ENCODE measurements at places on chromosomes 12 and 14.

DNA sequence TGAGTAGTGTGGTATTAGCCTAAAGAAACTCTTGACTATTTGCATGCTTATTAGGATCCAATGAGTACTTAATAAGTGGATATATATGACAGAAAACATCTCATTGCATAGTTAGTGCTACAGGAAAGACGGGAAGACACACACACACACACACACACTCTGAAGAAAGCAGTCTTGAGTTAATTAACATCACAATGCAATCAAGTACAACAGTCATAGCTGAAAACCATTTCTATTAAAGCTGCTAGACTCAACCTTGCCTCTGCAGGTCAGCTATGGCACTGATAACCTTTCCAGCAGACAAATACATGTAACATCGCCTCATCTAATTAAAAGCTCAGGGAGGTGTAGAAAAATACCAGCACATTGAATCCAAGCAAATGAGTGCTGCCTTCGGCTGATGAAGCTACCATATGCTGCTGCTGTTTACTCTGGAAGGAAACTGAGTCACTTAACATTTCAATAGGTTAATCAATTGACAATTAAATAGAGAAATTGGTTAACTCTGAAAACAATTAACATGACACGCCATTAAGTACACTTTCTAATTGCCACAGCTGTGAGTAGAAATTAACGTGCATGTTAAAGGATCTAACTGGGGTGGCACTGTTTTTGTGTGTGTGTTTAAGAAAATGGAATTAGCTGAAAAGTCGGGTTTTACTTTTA is 93.2 kb upstream of the OTX2 start:
- no peak for DNase-seq

- DNase-seq, result no peak
These were observed 12.2 kb upstream of the TESC start for GRCh38 chr12:117111386-117111785.

DNA sequence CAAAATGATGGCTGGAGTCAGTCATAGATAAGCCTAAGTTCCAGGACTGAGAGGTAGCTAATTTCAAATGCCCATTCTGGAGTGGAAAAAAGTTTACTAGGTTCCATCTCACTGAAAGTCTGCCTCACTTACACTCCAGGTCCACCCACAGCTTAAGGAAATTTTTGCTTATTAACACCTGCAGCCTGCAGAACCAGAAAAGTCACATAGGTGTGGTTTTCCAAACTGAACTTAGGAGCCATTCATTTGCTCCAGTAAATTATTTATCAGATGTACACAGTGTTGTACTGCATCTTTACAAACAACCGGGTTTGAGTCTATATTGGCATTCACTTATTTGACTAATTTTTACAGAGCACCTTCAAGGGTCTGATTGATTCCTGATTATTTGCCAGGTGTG is 157.4 kb upstream of the ARID2 start:
- no peak for DNase-seq

DNA sequence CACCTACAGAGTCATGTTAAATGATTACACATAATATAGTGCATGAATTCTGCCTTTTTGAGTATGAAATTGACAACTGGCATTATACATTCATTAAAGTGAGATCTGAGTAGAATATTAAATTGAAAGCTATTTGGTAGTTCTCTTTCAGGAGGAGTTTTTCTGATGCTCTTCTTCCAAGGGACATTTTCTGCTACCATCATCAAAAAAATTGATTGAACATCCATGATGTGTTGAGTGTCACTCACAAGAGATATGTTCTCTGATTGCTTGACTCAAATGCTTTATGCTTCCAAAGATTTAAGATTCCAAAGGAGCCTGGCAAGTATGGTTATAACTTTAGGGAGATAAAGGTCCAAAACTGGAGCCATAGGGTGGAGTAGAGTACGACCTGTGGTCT is 64.9 kb downstream of the AKAP6 start:
- no peak for DNase-seq

- DNase-seq, result peak; percentile 47
These were observed 520 bp downstream of the CSRP2 start for GRCh38 chr12:76878099-76878898.

- DNase-seq, result no peak
These were observed 1.7 kb downstream of the WNT1 start for GRCh38 chr12:48979602-48980388.

- DNase-seq, result no peak
These were observed 789.6 kb downstream of the GALC start for GRCh38 chr14:87203346-87203745.

GRCh38 chr14:70845601-70846000 is 36.3 kb upstream of the MAP3K9 start:
- DNase-seq, result no peak

DNA sequence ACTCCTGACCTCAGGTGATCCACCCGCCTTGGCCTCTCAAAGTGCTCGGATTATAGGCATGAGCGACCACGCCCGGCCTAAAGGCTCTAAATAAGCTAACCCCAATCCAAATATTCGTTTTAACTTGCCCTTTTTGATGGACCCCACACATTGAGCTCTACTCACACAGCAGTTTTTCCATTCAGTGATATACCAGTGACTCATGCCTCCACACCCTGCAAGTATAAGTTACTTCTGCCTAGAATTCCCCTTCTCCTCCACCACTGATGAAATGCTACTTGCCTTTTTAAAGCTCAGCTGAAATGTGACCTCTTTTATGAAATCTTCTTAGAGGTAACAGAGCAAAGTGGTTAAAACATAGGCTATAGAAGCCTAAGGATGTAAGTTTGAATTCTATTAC is 68.8 kb downstream of the EXOC5 start:
- no peak for DNase-seq

DNA sequence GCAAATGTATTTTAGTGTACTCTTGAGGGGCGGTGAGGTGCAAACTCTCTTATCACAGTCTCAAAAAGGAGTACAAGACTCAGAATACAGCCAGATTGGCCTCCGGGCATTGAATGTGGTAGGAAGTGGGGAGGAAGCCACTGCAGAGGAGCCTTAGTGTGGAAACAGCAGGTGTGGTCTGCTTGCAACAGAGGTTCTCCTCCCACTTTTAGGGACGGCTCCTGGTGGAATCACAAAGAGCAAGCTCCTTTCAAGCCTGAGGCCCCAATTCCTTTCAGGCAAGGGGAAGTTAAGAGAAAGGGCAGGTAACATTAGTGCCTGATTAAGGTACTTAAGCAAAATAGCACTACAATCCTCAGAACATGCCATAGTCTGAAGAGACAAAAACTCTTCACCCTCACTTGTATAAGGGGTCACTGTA is 23.7 kb upstream of the SLC2A3 start:
- no peak for DNase-seq

DNA sequence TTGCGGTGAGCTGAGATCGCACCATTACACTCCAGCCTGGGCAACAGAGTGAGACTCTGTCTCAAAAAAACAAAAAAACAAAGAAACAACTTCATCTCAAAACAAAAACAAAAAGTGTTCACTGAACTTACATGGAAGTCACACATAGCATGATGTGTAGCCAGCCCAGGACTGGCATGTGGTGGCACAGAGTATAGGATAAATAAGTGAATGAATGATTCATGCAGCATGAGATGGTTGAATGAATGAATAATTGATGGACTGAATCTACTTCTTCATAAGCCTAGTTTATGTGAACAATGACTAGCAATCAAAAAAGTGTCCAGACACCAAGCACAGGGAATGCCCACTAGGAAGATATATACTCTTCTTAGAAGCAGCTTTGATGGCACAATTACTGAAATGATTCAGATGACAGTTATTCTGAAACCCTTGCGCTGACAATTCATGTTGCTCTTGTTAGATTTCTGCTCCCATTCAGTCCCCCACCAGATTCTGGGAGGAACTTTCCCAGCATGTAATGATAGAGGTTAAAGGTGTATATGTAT is 31.6 kb upstream of the SERPINA6 start:
- DNase-seq, result no peak

- DNase-seq, result no peak
These were observed 353.1 kb downstream of the SEC23A start for GRCh38 chr14:38749936-38750335.

- no peak for DNase-seq
These were observed 199.4 kb downstream of the TBX5 start for GRCh38 chr12:114206525-114206924.

GRCh38 chr14:81298911-81299310 is 78.2 kb upstream of the GTF2A1 start:
- DNase-seq, result no peak

- no peak for DNase-seq
These were observed 309.0 kb downstream of the VRK1 start for GRCh38 chr14:97106166-97106565.

DNA sequence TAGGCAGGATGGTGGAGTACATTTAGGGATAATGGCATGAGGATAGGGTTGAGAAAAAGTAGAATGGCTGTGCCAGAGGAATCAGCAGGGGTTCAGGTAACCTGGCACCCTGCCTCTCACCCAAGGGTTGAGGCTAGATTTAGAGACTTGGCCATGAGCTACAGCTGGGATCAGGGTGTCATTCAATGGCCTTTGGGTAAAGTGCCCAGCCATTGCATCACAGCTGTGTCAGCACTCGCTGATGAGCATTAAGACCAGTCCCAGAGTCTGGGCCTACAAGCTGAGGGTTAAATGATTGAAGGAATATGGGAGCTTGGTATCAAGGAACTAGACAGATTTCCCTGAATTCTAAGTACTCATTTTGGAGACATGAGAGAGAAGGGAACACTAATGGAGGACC is 113.9 kb downstream of the PRIMA1 start:
- DNase-seq, result no peak

DNA sequence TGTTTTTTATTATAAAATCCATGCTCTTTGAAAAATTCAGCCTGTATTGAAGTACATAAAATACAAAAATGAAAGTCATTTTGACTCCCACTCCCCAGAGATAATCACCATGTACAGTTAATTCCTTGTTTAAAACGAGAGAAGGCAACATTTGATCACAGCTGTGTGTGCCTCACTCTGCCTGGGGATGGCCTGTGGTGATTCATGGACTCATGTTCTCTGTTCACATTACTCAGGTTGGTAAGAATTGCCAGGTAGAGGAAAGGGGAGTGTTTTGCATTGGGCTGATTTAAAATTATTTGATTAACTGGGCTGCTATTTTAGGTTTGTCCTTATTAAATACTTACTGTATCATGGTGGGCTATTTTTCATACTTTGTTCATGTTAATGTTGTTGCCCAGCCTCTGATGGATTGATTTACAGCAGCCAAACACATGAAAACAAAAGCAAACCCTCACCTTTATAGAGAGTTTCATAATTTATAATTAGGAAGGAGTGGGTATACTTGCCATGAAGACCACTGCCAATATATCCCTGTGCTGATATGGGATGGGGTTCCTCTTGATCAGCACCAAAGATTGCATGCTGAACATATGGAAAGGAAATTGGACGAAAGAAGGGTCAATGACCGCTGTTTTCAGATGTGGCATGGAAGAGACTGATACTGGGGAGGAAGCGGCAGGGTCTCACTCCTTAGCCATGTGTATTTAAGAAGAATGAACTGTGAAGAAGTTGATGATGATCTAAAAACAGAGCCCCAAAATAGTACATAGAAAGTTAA is 3.0 kb downstream of the ZBTB1 start:
- peak; percentile 4 for DNase-seq

DNA sequence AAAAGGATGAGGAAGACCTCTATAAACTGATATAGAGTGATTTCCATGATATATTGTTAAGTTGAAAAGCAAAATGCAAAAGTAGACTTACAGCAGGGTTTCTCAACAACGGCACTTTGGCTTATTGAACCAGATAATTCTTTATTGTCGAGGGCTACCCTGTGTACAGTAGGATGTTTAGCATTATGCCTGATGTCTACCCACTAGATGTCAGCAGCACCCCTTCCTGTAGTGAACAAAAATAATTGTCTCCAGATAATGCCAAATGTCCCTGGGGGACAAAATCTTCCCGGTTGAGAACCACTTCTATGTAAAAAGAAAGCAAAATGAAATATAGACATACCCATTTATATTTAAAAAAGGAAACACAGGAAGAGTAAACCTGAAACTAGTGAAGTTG is 32.4 kb downstream of the ABCD2 start:
- no peak for DNase-seq

DNA sequence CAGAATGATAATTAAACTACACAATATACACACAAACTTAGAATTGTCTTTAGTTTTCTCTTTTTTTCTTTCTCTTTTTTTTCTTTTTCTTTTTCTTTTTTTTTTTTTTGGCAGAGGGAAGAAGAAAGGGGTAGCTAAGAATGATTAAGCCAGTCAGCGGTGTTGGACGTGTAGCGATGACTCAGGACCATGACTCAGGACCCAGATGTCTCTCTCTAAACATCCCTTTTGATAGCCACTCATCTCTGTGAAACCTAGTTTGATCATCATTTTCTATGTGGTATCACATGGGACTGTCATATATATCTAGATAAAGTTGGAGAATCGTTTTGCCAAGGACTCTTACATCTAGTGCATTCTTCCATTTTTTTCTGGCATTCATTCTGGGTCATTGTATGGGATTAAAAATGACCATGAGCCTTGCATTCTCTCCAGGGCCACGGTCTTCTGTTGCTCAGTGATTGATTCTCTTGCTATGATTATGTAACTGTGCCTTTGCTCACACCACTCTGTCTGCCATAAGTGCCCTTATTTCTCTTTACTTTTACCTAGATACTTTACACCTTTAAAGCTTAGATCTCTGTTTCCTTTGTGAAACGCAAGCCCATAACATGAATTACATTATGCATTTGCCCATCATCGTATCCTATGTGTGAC is 26.6 kb upstream of the NRXN3 start:
- DNase-seq, result no peak

DNA sequence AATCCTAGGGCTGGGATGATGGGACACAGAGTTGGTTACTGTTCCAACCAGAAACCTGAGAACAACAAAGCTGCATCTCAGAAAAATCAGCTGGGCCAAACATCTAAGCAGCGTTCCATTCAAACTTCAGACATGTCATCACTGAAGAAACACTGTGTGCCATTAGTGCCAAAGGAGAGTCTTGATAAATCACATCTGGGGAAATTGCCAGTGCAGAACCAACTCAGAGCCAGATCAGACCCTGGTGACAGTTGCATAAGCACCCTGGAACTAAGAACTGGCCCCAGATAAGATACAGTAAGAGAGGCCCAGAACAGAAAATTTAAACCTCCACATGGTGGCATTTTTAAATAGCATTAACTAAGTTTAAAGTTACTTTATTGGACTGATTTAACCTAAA is 482.8 kb downstream of the PRKD1 start:
- DNase-seq, result no peak

GRCh38 chr12:115160271-115161128 is 476.5 kb upstream of the TBX3 start:
- no peak for DNase-seq

GRCh38 chr14:32744811-32745445 is 193.8 kb upstream of the NPAS3 start:
- no peak for DNase-seq

GRCh38 chr12:91778091-91778832 is 367.4 kb downstream of the BTG1 start:
- no peak for DNase-seq

- DNase-seq, result no peak
These were observed 33.2 kb downstream of the DUSP6 start for GRCh38 chr12:89319122-89319521.

DNA sequence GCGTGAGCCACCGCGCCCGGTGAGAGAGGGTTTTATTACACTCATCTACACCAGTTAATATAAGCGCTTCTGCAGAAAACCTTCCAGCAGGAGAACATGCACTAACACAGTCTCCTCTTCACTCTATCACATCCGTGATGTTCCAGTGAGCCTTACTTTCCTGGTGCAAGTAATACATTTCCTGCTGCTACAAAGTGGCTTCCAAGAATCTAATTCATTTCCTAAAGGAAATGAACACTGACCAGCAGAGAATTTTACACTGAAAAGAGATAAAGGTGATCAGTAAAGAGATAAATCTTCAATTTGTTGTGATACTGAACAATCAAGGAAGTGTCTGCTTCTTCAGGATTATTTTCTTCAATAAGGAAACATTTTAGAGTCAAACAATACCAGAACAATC is 39.5 kb downstream of the ZFYVE21 start:
- no peak for DNase-seq
